ENCODE measurements at places on chromosomes 16 and 17. TPM values are rescaled to one million over a fixed set of nuclear protein-coding genes. Genes with fewer than 3 reads are reported as not detected.

Gene PLLP
- total RNA-seq, result 5.2 TPM

- no peak for DNase-seq
Measured at GRCh38 chr16:66220702-66221101, 145.8 kb upstream of the CDH5 start.

GRCh38 chr16:18979936-18980335, 3.8 kb upstream of the TMC7 start:
- no peak for DNase-seq

GRCh38 chr16:11386791-11387546, 41.7 kb downstream of the RMI2 start:
- DNase-seq, result no peak

Gene KREMEN2
- not detected for total RNA-seq

GRCh38 chr16:31022544-31023251, 10.7 kb upstream of the STX4 start:
- no peak for DNase-seq

GRCh38 chr17:40363111-40363827, 1.3 kb downstream of the GJD3 start:
- no peak for DNase-seq

Gene MFAP4
- 65.6 TPM for total RNA-seq

- DNase-seq, result no peak
Measured at GRCh38 chr16:67050796-67051195, 21.8 kb downstream of the CBFB start.

DNA sequence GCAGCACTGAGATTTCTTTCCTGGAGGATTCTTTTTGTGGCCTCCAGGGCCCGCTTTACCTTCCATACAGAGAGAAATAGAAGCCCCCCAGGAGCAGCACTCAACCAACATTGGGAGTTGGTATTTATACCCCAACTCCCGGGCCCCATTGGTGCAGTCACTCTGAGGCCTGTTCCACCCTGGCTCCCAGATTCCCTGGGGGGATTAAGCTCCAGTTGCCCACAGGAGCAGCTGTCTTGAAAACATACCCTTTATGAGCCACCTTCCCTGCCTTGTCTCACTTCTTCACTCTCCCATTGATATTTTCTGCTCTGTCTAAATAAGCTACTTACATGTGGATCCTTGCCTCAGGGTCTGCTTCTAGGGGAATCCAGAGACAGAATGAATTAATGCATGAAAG, 167.8 kb downstream of the KATNIP start:
- DNase-seq, result no peak

Gene KRTAP17-1
- not detected for total RNA-seq

GRCh38 chr17:48970224-48970623, 1.8 kb upstream of the GIP start:
- DNase-seq, result no peak

Gene ZMYND15
- total RNA-seq, result 0.08 TPM

Gene HOXB2
- total RNA-seq, result 1.9 TPM

DNA sequence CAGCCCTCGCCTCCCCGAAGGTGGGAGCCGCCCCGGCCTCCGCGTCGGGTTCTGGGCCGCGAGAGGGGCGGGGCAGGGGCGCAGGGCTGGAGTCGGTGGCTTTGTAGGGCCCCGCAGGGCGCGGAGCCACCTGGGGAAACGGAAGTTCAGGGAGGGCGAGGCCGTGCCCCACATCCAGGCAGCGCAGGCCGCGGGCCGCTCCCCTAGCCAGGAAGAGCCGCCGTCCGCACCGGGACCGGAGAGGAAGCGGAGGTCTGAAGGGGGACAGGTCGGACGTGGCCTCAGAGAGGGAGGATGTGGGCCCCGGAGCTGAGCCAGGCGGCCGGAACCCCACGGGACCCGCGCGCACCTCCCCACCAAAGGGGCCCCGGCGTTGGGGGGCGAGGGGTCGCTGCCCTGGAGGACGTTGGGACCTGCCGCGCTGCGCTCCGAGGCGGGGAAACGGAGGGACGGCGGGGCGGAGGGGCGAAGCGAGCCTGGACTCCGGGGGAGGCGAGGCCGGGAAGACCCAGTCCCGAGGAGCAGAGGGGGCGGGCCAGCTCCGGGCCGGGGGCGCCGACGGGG, 482 bp upstream of the SLC16A3 start:
- peak; percentile 60 for DNase-seq

Gene BOLA2
- 3.0 TPM for total RNA-seq

DNA sequence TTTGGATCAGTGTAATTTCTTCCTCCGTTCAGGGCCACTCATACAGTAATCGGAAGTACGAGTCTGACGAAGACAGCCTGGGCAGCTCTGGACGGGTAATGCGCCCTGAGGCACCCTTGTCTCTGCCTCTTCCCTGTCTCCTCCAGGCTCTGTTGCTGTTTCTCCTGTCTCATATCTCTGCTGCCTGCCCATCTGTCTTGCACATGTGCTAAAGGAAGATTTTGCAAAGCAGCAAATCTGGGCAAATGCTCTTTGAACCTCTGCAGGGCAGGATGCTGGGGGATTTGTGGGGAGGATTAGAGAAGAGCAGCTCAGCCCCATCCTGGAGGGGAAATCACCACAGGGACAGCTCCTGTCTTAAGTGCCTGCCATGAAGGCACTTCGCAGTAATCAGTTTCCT, 32.4 kb upstream of the POLR3E start:
- no peak for DNase-seq

Gene UNC13D
- total RNA-seq, result 13.3 TPM

- DNase-seq, result no peak
Measured at GRCh38 chr16:6483469-6484033, 849.1 kb upstream of the RBFOX1 start.

DNA sequence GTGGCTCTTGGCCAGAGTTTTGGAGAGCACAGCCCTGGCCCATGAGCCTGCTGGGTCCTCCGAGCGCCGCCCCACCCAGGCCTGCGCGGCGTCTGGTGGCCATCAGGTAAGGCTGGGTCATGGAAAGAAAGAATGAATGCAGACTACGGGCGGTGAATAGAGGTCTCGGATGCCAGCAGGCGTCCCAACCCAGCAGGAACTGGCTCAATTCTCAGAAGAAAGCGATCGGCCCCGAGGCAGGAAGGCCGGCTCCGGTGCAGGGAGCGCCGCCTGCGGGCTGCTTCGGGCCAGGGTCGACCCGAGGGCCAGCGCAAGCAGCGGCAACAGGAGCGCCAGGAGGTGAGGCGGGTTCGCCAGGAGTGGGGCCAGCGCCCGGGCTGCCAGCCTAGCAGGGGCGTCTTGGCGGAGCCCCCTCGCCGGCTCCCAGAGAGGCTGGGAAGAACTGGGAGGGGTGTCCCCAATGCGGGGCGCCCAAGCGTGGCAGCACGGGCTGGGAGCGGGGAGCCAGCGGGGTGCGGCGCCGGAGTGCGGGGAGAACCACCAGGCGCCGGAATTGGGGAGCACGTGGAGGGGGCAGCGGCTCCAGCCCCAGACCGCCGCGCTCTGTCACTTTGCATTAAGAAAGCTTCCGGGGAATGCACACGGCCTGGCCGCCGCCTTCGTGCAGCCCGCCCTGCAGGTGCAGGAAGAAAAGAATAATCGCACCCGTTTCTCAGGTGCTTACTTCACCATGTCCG, 7.1 kb upstream of the TMC5 start:
- DNase-seq, result no peak

DNA sequence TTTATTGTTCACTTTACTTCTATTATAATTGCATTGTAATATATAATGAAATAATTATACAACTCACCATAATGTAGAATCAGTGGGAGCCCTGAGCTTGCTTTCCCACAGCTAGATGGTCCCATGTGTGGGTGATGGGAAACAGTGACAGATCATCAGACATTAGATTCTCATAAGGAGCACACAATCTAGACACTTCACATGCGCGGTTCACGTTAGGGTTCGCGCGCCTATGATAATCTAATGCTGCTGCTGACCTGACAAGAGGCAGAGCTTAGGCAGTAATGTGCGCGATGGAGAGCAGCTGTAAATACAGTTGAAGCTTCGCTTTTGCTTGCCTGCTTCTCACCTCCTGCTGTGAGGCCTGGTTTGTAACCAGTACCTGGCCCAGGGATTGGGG, 40.2 kb downstream of the BCAS3 start:
- no peak for DNase-seq

All from left ventricle myocardium inferior (tissue), 1 donor.